ENCODE measurements at places on chromosomes 13 and 19.

DNA sequence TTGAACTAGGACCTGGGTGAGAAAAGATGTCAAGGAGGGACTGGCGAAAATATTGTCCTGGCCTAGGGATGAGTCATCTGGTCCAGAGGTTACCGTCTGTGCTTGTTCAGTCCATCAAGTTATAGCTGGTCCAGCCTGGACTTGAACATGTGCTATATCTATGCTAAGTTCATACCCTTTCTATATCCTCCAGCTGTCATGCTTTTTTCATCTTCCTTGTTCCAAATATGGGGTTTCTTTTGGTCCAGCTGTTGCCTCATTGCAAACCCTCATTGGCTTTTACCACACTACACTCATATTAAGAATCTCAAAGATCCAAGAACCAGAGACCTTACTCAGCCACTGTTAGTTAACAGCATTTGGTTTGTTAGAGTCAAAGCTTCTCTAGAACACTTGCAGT lies 19.1 kb upstream of the KLF12 start:
- no peak for DNase-seq

DNA sequence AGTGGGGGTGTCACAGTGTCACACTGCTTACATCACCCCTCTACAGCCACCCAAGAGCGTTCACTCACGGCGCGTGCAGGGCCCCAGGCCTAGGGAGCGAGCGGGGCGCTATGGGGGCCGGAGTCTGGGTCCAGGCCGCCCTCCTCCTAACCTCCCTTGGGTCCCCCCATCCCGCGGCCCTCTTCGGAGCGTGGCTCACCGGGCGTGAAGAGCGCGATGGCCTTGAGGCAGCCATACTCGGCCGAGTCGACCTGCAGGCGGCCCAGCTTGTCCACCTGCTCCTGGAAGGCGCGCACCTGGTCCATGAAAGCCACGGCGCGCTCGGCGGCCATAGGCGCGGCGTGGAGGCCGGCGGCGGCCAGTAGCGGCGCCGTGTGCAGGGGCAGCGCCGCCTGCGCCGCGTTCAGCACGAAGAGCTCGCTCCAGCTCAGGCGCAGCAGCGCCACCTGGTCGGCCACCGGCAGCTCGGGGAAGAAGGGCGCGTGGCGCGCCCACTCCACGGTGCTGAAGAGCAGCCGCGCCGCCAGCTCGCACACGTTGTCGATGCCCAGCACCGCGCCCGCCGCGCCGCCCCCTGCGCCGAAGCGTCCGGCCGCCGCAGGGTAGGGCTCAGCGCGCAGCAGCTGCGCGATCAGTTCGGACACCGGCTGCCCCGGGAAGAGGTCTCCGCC lies 9.4 kb downstream of the OCEL1 start:
- peak; percentile 64 for DNase-seq

- no peak for DNase-seq
These were observed 302.0 kb upstream of the MIR17HG start for GRCh38 chr13:91045351-91046034.

DNA sequence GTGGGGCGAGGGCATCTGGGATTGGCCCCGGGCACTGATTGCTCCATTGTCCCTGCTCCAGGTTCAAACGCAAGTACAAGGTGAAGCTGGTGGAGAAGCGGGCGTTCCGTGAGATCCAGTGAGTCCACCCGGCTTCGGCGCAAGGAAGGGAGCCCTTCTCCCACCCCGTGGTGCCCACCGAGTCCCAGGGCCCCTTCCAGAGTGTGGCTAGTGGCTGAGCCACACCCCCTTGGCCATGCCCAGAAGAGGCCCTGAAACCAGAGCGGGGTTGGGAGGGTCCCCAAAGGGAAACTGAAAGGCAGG lies 11.2 kb downstream of the NOP53 start:
- no peak for DNase-seq

- no peak for DNase-seq
These were observed 10.3 kb downstream of the GNA15 start for GRCh38 chr19:3145909-3146676.

- no peak for DNase-seq
These were observed 379.2 kb upstream of the MIR17HG start for GRCh38 chr13:90968166-90968904.

- no peak for DNase-seq
These were observed 80.3 kb upstream of the MRI1 start for GRCh38 chr19:13684021-13684420.

GRCh38 chr13:51934461-51935087 lies 72.8 kb downstream of the CCDC70 start:
- DNase-seq = no peak

GRCh38 chr19:35013041-35013819 lies 13.1 kb downstream of the GRAMD1A start:
- peak; percentile 83 for DNase-seq

- DNase-seq = no peak
These were observed 37.6 kb downstream of the POLR1D start for GRCh38 chr13:27659145-27659865.

DNA sequence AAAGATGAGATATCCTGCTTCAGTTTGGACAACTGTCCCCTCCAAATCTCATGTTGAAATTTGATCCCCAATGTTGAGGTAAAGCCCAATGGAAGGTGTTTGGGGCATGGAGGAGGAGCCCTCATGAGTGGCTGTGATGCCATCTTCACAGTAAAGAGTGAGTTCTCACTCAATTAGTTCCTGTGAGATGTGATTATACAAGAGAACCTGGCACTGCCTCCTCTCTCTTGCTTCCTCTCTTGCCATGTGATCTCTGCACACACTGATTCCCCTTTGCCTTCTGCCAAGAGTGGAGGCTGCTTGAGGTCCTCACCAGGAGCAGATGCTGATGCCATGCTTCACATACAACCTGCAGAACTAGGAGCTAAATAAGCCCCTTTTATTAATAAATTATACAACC lies 86.9 kb downstream of the HSPH1 start:
- DNase-seq = no peak

- no peak for DNase-seq
These were observed 622.1 kb upstream of the ARGLU1 start for GRCh38 chr13:107190065-107190464.

- no peak for DNase-seq
These were observed 192.4 kb downstream of the NUFIP1 start for GRCh38 chr13:44796597-44797490.

DNA sequence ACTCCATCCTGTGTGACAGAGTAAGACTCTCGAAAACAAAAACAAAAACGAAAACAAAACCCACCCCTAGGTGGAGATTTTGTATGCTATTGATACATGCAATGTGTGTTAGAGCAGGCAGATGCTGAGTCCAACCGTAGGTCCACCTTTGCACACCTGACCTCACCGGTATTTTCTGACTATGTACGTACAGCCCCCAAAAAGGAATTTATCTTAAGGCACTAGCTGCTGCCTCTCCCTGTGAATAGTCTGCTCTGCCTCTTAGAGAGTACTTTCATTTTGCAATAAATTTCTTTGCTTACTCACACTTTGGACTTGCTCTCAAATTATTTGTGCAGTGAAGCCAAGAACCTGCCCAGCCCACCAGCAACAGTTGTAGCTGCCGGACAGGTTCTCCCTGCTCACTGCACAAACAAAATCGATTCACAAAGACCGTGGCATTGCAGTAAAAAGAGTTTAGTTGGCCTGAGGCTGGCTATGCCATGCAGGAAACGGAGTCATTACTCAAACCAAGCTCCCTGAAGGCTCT lies 8.2 kb upstream of the ZNF77 start:
- no peak for DNase-seq

GRCh38 chr13:98416408-98416807 lies 160.5 kb downstream of the STK24 start:
- DNase-seq = no peak

DNA sequence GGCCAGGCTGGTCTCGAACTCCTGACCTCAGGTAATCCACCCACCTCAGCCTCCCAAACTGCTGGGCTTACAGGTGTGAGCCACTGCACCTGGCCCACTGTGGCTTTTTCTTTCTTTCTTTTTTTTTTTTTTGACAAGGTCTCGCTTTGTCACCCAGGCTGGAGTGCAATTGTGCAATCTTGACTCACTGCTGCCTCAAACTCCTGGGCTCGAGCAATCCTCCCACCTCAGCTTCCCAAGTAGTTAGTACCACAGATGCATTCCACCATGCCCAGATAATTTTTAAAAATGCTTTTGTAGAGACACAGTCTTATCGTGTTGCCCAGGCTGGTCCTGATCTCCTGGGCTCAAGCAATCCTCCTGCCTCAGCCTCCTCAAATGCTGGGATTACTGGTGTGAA lies 12.1 kb upstream of the FCGBP start:
- DNase-seq = no peak

DNA sequence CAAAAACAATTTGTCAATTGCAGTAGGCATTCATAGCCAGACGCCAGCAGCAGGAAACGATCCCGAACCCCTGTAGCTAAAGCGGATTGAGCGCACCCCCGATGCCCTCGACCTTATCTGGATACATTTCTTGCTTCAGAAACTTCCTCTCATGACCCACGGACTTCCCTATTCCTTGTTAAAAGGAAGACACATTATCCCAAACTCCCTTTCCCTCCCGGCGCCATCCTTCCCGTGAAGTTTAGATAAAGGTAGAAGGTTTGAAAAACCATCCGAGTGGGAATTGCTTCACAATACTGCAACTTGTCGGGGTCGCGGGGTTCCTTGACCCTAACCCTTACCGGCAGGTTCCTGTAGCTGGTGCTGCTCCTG lies 977 bp downstream of the PCDH20 start:
- no peak for DNase-seq

- no peak for DNase-seq
These were observed 201.9 kb downstream of the RFC3 start for GRCh38 chr13:34019870-34020269.

- peak; percentile 42 for DNase-seq
These were observed 15.3 kb downstream of the CDX2 start for GRCh38 chr13:27953676-27954405.

GRCh38 chr13:49304763-49305700 lies 57.3 kb downstream of the CDADC1 start:
- DNase-seq = no peak

DNA sequence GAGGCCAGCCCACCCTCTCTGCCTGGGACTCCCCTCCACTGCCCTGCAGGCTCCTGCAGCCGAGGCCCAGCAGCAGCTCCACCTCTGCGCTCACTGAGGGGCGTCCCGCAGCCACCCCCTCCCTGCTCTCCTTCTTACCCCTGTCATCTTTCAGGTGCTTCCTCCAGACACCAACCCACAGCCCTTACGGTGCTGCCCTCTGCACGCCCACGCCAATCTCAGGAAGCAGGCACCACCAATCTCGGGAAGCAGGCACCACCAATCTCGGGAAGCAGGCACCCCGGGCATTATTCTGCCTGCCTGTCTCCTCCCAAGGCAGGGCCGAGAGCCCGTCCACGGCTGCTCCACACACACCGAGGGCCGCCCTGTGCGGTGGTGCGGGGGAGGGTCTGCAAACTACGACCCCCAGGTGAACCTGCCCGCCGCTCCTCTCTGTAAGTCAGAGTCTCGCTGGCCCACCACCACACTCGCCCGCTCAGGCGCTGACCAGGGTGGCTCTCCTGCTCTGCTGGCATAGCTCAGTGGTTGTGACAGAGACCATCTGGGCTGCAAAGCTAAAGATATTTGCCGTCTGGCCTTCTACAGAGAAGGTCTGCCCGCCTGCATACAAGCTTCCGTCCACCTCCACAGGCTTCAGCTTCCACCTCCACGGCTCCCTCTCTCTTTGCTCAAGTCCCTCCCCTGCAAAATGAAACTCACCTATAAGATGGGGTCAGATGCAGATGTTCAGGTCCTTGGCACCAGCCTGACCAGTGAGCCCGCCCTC lies 2.9 kb downstream of the LSM7 start:
- DNase-seq = no peak

GRCh38 chr19:36215276-36216123 lies 594 bp downstream of the ZNF146 start:
- no peak for DNase-seq

DNA sequence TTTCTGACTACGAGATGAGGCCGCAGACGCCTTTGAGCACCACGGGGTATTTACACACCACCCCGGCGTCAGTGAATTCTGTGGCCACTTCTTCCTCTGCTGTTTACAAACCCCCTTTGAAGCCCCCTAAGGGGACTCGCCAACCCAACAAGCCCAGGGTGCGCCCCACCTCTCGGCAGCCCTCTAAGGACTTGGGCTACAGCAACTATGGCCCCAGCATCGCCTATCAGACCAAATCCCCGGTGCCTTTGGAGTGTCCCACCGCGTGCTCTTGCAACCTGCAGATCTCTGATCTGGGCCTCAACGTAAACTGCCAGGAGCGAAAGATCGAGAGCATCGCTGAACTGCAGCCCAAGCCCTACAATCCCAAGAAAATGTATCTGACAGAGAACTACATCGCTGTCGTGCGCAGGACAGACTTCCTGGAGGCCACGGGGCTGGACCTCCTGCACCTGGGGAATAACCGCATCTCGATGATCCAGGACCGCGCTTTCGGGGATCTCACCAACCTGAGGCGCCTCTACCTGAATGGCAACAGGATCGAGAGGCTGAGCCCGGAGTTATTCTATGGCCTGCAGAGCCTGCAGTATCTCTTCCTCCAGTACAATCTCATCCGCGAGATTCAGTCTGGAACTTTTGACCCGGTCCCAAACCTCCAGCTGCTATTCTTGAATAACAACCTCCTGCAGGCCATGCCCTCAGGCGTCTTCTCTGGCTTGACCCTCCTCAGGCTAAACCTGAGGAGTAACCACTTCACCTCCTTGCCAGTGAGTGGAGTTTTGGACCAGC lies 5.3 kb downstream of the SLITRK5 start:
- no peak for DNase-seq

- DNase-seq = no peak
These were observed 113.3 kb upstream of the SOX1 start for GRCh38 chr13:111953546-111954178.

- DNase-seq = no peak
These were observed 64.2 kb upstream of the GTF2F2 start for GRCh38 chr13:45055902-45056648.

- no peak for DNase-seq
These were observed 114.1 kb downstream of the TNFSF13B start for GRCh38 chr13:108383667-108384066.

- no peak for DNase-seq
These were observed 27.5 kb downstream of the TINCR start for GRCh38 chr19:5540208-5540607.

GRCh38 chr13:39765801-39766463 lies 110.5 kb downstream of the COG6 start:
- no peak for DNase-seq

GRCh38 chr19:4916292-4917082 lies 7.2 kb downstream of the UHRF1 start:
- peak; percentile 21 for DNase-seq

DNA sequence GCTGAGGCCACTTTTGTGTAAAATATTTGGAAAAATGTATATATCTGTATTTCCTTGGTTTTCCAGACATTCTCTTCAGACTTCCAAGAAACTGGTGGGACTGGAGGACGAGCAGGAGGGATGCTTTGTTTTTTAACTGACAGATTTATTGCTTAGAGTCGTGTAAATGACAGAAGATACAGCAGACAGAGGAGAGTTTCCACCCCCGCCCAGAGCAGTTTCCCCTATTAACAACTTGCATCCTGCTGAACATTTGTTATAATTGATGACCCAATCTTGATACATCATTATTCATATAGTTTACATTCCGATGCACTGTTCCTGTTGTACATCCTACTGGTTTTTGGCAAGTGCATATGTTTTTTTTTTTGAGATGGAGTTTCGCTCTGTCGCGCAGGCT lies 7.1 kb upstream of the DOCK6 start:
- no peak for DNase-seq

- no peak for DNase-seq
These were observed 408.8 kb downstream of the SUCLA2 start for GRCh38 chr13:47592256-47592655.

GRCh38 chr13:26759907-26760831 lies at the start of gene GPR12:
Gene GPR12, minus strand, starts transcription at chr13:26760786. Its CDS starts 959 bp downstream, at chr13:26759827.
- no peak for DNase-seq
